ENCODE measurements at places on chromosomes 3 and 15.

DNA sequence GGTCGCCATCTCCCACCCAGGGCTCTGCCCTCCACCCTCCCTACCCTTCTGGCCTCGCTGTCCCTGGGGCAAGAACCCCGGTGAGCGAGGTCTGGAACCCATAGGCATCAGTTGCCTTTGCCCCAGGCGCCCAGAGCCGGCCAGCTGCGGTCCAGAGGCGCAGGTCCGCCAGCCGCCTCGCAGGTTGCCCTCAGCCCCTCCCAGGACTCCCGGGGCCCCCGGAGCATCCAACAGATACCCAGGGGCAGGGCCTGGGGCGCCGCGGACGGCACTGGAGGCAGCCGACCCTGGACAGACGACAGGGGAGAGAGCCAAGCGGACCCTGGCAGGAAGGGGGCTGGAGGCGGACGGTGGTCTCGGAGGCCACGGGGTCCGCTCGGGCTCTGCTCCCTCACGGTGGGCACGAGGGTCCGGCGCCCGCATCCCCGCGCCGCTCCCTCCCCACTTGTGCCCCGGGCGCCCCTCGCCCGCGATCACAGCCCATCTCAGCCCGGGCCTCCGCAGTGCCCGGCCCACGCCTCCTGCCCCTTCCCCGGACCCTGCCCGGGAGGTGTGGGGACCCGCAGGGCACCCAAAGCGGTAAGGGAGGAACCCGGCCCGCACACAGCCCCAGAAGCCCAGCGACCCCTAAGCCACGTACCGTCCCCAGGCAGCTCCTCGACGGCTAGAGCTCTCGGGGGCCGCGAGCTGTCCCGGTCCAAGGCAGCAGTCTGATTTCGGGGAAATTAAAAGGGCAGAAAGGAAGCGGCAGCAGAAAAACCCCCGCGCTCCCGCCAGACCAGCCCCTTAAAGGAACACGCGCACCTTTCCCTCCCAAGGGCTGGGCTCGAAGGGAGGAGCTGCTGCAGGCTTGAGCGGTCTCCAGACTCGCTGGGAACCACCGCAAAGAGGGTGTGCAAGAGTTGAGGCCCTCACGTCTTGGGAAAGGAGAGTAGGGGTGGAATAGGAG lies at the start of gene HAPLN3:
Gene HAPLN3, minus strand, starts transcription at position 726 of the 949 bp plus-strand sequence. CDS start 8,246 bp downstream, outside the sequence.
- no peak for DNase-seq

DNA sequence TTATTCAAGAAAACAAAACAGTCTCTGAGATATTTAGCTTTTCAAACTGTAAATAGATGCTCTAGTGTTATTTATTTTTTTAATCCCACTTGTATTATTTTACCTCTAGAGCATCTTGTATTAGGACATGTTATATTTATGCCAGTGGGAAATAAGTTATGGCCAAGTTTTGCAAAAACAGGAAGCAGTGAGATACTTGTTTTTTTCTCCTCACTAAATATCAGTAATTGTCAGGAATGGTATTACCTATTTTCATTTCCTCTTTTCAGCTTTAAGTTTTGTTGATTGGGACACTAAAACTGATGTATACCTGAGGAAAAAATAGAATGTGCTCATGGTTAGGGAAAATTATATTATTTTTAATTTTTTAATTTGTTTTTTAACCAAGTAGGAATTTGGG lies 8.6 kb upstream of the IL20RB start:
- no peak for DNase-seq

GRCh38 chr15:67641453-67641852 lies 99.0 kb downstream of the MAP2K5 start:
- no peak for DNase-seq

DNA sequence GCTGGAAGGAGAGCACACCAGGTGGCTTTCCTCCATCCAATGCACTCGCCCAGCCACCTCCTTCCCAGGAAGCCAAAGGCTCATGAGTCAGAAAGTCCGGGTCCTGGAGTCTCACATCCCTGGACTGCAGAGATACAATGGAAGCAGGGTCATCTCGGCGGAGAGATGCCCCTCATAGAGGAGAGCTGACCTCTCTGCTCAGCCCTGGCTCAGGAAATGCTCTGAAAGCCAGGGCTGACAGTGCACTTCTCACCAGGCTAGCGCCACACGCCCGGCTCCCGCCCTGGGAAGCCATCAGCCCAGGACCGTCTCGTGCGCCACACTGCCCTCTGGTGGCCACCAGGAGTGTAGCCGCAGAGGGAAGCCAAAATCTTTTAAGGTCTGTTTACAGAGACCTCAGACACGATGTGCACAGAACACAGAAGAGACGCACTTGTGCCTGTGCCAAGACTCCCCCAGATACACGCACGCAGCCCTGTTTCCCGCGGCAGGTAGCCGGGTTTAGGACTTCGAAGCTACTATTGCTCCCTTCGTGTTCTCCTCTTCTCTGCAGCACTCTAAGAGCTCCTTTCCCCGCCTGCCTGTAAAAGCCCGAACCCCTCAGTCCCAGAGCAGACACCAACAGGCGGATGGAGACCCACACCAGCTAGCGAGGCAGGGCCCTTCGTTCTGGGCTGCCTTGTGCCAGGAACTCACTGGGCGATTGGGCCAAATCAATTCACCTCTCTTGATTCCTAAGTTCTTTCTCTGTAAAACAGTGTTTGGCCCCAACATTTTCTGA lies 9.7 kb downstream of the NTRK3 start:
- DNase-seq, result peak; percentile 48
